ENCODE measurements at places on chromosomes 5 and 9. TPM values are rescaled to one million over a fixed set of nuclear protein-coding genes. Genes with fewer than 3 reads are reported as not detected.

DNA sequence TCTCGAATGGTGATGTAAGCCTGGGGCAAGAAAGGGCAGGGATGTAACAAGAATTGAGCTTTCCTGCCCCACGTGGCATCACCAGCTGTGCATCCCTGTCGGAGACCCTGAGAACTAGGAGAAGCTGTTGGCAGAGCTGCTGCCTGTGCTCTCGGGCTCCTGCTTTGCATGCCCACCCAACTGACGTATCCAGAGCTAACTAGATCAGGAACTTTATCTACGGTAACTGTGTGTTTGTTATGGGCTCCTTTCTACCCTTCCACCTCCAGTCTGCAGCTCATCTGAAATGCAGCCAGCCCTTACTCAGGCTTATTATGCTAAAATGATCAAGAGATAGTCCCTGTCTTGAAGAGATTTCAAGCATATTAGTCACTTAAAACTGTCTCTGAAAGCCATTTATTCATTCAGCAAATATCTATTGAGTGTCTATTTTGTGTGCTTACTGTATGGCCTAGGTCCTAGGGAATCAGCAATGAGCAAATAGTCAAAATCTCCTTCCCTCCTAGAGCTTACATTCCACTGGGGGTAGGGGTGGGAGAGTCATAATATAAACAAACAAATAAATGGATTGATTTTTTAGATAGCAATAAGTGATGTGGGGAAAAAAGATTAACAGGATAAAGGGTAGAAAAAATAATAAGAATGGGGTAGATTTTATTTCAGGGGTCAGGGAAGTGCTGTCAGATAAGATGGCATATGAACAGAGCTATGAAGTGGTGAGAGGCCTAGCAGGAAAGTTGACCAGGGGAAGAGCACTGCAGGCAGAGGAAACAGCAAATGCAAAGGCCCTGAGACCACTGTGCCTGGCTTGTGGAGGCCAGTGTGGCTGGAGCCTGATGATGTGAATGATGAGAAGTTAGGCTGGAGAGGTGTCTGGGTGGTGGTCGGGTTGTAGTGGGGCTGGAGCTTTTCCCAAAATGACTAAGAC, 118.2 kb downstream of the GALNT10 start:
- H3K4me1 ChIP-seq = peaks cover 21% of the 10 kb centered on the region
- H3K27me3 ChIP-seq = no peaks in the 10 kb centered on the region
- H3K36me3 ChIP-seq = peaks cover 10% of the 10 kb centered on the region
- peak overlapping the region; percentile 49 for H3K27ac ChIP-seq
- H3K4me3 ChIP-seq = peak overlapping the region; percentile 6
- no peak for DNase-seq

The SPAAR gene
- not detected for total RNA-seq

- no peak for DNase-seq
- H3K27ac ChIP-seq = no peak overlapping the region
- no peaks in the 10 kb centered on the region for H3K4me1 ChIP-seq
Observed at GRCh38 chr9:86135371-86135770, 36.0 kb upstream of the GOLM1 start.

The CD14 gene
- 1.4 TPM for total RNA-seq

DNA sequence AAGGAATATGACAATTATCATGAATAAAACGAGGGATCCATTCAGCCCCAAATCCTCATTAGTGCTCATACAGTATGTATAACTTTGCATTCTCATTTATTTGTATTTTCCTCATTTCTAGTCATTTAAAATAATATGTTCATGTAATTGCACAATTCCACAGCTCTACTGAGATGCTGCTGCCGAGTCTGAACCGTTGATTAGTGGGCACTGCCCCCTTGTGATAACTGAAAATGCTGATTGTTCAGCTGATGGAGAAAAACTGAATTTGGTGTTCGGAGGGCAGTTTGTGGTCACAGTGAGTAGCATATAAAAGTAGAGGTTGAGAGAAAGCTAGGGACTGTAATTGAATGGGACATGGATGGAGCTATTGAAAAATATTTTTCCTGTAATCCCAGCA, 12.2 kb upstream of the GPR151 start:
- no peak overlapping the region for H3K27ac ChIP-seq
- H3K27me3 ChIP-seq = peaks cover 12% of the 10 kb centered on the region
- DNase-seq = no peak
- H3K4me3 ChIP-seq = no peak overlapping the region
- peaks cover 2% of the 10 kb centered on the region for H3K4me1 ChIP-seq
- no peaks in the 10 kb centered on the region for H3K36me3 ChIP-seq

The SPINK6 gene
- total RNA-seq = not detected

DNA sequence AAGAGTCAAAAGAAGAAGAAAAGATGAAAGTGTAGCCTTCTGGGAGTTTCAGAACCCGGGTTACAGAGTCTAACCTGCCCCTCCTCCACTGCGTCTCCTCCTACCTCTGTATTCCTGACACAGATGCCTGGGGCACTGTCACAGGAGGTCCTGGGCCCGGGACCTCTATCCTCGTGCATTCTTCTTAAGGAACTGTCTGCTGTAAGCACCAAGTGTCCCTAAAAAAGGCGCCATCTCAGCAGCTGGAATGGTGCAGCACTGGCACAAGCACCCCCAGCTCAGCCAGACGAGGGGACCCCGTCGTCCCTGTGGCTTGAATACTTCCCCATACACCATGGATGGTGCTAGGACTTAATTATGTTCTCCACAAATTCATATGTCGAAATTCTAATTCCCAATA, 35.8 kb upstream of the MVB12B start:
- no peak overlapping the region for H3K4me3 ChIP-seq
- no peak for DNase-seq
- no peak overlapping the region for H3K27ac ChIP-seq
- peaks cover 2% of the 10 kb centered on the region for H3K4me1 ChIP-seq
- H3K27me3 ChIP-seq = peaks cover 15% of the 10 kb centered on the region

The CAMLG gene
- 35.4 TPM for total RNA-seq

The PCDHA1 gene
- not detected for total RNA-seq

DNA sequence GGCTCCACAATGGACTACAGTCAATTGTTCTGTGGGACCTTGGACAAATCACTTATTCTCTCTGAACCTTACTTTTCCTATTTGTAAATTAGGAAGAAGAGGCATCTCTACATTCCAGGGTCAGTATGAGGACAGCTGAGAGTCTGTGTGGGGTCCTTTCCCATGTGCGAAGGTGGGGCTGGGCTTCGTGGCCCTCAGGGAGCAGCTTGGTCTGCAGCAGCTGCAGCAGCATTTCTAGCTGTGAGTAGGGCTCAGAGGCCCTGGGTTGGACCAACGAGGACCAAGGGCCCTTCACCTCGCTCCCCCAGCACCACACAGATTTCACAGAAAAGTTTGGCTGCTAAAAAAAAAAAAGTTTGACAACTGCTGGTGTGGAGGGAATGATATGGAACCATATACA, 9.4 kb upstream of the DDX41 start:
- no peak overlapping the region for H3K4me3 ChIP-seq
- no peaks in the 10 kb centered on the region for H3K27me3 ChIP-seq
- peaks cover 13% of the 10 kb centered on the region for H3K4me1 ChIP-seq

- no peaks in the 10 kb centered on the region for H3K4me1 ChIP-seq
- no peak overlapping the region for H3K4me3 ChIP-seq
- no peak for DNase-seq
- no peak overlapping the region for H3K27ac ChIP-seq
Observed at GRCh38 chr9:100584951-100585350, 7.1 kb downstream of the CAVIN4 start.

DNA sequence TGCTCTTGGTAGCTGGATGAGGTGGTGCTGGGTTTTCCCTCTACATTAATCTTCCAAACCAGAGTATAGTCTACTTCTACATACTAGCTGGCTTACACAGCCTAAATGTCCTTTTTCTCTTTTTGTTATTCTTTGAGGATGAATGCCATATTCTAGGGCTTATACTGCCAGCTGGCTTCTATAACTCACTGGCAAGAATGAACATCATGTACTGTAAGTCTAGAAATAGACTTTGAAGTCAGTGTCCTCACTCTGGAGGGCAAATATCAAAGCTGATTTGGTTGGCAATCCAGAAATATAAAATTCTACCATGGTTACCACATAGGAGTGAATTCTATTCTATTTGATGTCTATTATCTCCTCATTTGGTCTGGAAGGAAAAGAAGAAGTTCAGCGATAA, 251.7 kb upstream of the TYRP1 start:
- no peak overlapping the region for H3K27ac ChIP-seq
- H3K4me1 ChIP-seq = no peaks in the 10 kb centered on the region
- no peaks in the 10 kb centered on the region for H3K27me3 ChIP-seq

- H3K4me3 ChIP-seq = no peak overlapping the region
- H3K27ac ChIP-seq = no peak overlapping the region
- no peak for DNase-seq
- H3K4me1 ChIP-seq = peaks cover 3% of the 10 kb centered on the region
Observed at GRCh38 chr5:68176802-68177479, 38.6 kb upstream of the PIK3R1 start.

- H3K36me3 ChIP-seq = peaks cover 4% of the 10 kb centered on the region
- no peak overlapping the region for H3K27ac ChIP-seq
- peaks cover 23% of the 10 kb centered on the region for H3K4me1 ChIP-seq
- no peaks in the 10 kb centered on the region for H3K27me3 ChIP-seq
Observed at GRCh38 chr5:138520971-138521370, 22.1 kb downstream of the ETF1 start.

The PRRX2 gene
- not detected for total RNA-seq

The C7 gene
- total RNA-seq = not detected

DNA sequence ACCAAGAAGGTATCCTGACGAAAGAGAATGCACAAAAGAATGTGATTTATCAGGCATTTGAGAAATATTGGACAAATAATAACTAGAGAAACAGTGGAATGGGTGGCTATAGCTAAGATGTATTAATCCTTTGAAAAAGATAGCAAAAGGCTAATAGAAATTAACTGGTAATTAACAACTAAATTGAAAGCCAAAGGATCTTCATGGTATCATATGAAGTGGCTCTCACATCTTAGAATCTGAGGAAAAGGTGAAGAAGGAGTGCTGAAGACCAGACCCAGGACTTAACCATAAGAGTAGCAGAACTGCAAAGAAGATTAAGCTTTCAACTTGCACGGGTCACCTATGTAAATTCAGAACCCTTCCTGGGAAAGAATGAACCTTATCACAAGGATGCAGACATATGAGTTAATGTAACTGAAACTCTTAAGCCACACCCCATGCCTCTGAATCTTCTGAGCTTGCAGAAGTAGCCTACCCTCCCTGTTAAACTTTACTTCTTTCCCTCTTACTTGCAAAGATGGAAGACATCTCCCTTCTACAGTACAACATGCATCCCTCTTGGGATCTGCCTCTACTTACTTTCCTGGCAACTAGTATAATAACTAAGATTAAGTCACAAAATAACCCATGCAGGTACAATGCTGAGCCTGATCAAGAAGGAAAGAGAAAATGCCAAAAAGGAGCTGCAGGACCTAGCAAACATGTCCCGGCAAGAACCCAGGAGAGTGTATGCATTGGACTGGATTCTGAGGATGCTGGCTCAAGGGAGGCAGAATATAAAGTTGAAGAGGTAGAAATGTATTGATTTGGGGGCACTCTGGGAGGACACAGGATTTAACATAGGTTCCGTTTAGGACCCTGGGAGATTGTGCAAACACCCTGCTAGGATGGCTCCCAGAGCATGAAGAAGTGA, 395.5 kb upstream of the SLC30A5 start:
- H3K27ac ChIP-seq = no peak overlapping the region
- H3K4me3 ChIP-seq = no peak overlapping the region
- DNase-seq = no peak
- H3K4me1 ChIP-seq = no peaks in the 10 kb centered on the region
- no peaks in the 10 kb centered on the region for H3K27me3 ChIP-seq
- no peaks in the 10 kb centered on the region for H3K36me3 ChIP-seq

DNA sequence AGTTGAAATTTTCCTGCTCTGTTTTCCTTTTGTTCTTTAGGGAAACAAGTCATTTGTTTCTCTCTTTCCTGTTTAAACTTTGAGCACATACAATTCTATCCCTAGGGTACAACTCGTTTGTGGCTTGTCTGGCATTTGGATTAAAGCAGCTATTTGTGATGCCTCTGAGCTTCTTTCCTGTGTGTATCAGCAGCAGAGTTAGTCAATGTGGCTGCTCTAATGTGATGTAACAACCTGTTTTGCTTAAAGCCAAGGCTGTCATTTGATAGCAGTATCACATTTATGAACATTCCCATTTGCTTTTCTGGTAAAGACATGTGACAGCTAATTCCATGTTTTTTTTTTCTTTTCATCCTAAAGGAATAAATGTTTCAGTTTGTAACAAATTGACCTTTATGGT, 314.3 kb upstream of the CHD1 start:
- no peak overlapping the region for H3K27ac ChIP-seq
- H3K4me3 ChIP-seq = no peak overlapping the region
- no peaks in the 10 kb centered on the region for H3K36me3 ChIP-seq
- no peaks in the 10 kb centered on the region for H3K4me1 ChIP-seq
- no peaks in the 10 kb centered on the region for H3K27me3 ChIP-seq
- no peak for DNase-seq

GRCh38 chr5:99088309-99088708, 159.5 kb upstream of the CHD1 start:
- peaks cover 9% of the 10 kb centered on the region for H3K4me1 ChIP-seq
- peaks cover 3% of the 10 kb centered on the region for H3K36me3 ChIP-seq
- no peak overlapping the region for H3K27ac ChIP-seq
- H3K27me3 ChIP-seq = peaks cover 29% of the 10 kb centered on the region
- DNase-seq = no peak

DNA sequence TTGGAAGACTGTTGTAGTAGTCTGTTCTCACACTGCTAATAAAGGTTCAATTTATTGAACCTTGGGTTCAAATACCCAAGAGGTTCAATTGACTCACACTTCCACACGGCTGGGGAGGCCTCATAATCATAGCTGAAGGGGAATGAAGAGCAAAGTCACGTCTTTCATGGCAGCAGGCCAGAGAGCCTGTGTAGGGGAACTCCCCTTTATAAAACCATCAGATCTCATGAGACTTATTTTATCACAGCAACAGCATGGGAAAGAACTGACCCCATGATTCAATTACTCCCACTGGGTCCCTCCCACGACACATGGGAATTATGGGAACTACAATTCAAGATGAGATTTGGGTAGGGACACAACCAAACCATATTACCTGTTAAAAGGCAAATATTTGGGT, 268.2 kb downstream of the TMEM167A start:
- DNase-seq = no peak
- H3K27me3 ChIP-seq = peaks cover 5% of the 10 kb centered on the region
- H3K4me3 ChIP-seq = no peak overlapping the region
- H3K4me1 ChIP-seq = peaks cover 2% of the 10 kb centered on the region
- H3K27ac ChIP-seq = no peak overlapping the region
- no peaks in the 10 kb centered on the region for H3K36me3 ChIP-seq

DNA sequence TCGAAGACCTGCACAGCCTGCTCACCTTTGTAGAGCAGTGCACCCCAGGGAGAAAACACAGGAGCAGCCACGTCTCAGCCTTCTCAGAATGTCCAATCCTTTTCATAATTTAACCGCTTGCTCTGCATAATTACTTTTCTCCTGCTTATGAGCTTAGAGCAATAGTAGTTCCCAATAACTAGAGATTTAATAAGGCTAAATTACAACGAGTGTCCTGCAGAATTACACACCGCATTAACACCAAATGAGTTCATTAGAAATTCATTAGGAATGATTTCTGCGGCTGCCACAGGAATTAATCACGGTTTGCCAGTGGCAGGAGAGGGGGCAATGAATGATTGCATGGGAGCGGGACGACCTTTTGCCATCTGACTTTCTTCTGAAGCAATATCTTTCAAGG, 18.7 kb upstream of the FABP6 start:
- DNase-seq = no peak
- no peaks in the 10 kb centered on the region for H3K36me3 ChIP-seq
- peaks cover 2% of the 10 kb centered on the region for H3K4me1 ChIP-seq
- H3K27me3 ChIP-seq = peaks cover 18% of the 10 kb centered on the region
- no peak overlapping the region for H3K27ac ChIP-seq
